Activated CD8-positive, alpha-beta memory T cell treated with anti-CD3 and anti-CD28 coated beads for 1 hour (primary cell): ENCODE measurements at places on chromosomes 2 and 18.

DNA sequence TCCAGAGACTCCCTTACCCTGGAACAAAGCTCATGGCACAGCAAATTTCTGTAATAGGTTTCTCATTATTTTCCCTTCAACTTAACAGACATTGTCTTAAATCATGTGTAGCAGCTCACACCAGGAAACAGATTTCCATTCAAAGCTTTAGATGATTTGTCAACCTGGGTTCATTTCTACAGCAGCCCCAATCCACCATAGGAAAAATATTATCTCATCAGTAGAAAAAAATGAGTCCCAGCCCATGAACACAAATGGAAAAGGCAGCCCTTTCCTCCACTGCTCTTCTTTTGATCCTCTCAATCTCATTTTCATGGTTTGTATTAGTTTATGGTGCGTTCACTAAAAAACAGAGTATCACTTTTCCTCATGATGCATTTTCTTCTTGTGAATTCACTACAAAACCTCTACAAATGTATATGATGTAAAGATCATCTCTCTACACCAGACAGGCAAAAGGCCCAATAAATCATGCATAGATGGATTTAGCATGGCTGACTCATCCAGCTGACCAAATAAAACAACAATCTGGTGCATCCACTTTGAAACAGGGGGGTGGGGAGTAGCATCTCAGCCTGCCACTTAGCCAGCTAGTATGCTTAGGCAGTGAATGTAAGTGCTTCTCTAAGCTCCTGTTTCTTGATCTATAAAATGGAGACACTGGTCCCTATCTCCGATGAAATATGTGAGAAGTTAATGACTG, 78.6 kb downstream of the SATB2 start:
- no peak for DNase-seq

- DNase-seq = no peak
Measured at GRCh38 chr18:12485479-12486105, 77.9 kb downstream of the PRELID3A start.

- DNase-seq = no peak
Measured at GRCh38 chr2:86315084-86315483, 22.3 kb downstream of the REEP1 start.

- DNase-seq = no peak
Measured at GRCh38 chr2:20913491-20913890, 90.6 kb upstream of the LDAH start.

DNA sequence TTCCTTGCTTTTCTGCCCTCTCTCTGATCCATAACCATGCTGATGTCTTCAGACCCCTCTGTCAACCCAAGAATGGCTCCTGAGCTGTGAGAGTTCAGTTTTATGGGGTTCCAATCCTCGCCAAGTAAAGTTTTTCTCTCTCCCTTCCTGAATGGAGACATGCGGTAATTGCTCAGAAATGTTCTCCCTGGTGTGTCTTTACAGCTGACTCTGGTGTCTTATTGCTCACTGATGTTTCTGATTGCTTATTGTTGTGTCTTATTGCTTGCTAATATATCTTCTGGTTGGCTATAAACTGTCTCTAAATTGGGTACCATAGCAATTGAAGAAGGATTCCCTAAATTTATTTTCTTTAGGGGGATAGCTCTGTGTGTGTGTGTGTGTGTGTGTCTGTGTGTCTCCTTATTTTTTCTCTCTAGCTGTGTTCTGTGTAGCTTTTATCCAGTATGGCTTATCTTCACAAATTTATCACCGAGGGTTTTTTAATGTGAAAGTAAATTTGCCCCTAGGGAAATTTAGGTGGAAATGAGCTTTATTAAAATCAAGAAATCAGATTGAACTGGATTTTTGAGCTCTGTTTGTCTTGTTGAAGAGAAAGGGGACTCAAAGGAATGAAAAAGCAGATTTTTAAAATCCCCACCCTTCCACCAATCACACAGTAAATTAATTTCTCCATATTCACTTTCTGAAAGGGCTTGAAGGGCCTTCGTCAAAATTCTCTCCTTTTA, 19.5 kb downstream of the MGAT5 start:
- no peak for DNase-seq

DNA sequence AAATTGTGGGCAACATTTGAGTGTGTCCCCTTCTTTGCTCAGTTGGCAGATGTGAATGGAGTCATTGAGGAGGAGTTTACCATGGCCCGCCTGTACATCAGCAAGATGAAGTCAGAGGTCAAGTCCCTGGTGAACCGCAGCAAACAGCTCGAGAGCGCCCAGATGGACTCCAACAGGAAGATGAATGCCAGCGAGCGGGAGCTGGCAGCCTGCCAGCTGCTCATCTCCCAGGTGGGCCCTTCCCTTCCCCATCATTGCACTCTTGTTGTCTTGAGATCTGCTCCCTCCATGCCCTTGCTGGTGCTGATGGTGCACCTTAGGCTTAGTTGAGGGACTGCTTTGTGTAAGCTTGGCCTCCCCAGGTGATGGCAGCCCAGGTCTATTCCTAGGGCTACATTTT, 47.5 kb upstream of the LYPD6B start:
- no peak for DNase-seq

- DNase-seq = no peak
Measured at GRCh38 chr18:30987467-30988241, 54.9 kb downstream of the DSC3 start.

DNA sequence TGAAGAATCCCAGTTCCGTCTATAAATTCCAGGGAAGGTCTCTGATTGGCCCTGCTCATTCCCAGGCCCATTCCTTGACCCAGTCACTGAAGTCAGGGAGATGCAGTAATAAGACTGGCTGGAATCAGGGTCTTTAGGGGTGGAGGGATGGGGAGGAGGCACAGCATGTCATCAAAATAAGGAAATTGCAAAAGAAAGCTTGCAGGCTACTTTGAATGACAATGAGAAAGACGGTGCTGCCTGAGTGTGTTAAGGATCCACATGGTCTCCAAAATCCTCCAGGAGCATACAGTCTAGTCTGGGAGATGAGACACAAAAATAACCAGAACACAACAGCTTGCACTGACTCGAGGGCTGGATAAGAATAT, 2.0 kb upstream of the DES start:
- DNase-seq = no peak

DNA sequence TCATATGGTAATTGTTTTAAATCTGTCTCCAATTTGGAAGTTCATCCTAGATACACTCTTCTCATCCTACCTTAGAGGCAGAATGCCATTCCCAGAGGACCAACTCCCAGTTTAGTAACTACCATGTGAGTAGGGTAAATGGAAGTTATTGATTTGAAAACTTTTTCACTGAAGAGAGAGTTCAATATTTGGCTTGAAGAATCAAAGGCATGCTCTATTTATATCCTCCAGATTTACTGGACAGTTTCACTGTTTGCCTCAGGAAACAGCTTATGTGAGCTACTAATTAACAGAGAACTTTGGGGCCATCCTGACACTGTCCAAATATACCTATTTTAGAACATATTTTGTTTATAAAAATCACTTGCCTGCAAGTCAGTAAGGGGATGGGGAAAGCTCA, 607.2 kb upstream of the GYPC start:
- no peak for DNase-seq

DNA sequence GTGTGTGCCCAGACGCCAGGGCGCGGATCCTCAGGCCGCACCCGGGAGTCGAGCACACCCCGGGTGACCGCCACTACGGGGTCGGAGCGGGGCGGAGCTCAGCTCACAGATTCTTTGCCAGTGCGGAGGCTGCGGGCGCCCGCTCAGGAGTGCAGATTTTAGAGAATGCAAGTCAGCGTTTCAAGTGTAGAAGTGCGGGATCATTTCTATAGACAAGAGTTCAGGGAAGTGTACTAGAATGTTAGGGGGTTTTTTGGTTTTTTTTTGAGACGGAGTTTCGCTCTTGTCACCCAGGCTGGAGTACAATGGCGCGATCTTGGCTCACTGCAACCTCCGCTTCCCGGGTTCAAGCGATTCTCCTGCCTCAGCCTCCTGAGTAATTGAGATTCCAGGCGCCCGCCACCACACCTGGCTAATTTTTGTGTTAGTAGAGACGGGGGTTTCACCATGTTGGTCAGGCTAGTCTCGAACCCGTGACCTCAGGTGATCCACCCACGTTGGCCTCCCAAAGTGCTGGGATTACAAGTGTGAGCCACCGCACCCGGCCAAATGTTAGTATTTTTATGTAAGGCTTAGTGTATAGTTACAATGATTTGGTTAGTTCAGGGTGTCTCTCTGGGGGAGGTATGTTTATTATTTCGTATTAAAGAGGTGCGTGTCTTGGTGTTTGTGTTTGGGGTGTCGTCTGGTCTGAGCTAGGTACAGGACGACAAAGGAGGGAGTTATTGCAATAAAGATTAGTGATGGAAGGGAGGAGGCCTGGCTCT, 619 bp upstream of the FAM168B start:
- no peak for DNase-seq
